ENCODE measurements at places on chromosomes 16 and 17.

DNA sequence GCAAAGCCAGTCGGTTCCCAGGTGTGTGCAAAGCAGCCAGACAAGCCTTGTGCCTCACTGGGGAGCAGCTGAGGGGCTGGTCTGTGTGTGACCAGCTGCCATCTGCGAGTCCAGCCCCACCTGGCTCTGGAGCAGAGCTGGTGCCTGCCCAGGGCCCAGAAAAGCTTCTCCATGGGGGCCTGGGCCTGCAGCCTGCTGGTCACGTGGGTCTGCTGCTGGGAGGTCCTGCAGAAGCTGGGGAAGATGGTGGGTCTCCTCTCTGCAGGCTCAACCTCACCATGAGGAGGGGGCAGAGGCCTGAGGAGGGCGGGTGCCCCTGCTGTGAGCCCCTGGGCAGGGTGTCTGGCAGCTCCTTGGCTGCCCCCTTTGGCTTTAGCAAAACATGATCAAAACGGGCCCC, 71.9 kb downstream of the ENGASE start:
- no peak for DNase-seq

DNA sequence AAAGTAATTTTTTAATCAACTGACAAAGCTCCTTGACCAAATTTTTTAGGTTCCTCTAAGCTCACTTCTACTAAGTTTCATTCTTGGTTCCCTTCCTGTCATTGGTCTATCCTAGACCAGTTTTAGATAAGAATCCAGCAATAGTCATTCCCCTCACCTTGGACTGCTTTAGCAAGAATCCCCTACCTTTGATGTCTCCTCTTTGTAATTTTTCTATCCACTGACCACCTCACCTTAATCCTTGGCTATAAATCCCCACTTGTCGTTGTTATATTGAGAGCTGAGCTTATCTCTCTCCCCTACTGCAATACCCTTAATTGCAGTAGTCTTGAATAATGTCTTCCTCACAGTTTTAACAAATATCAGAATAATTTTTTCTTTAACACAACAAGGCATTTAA, 107.2 kb downstream of the USP32 start:
- no peak for DNase-seq

GRCh38 chr17:56785405-56785804, 48.3 kb downstream of the C17orf67 start:
- DNase-seq = peak; percentile 34

GRCh38 chr17:19303367-19303776, 59.2 kb downstream of the B9D1 start:
- DNase-seq = no peak

GRCh38 chr16:27245276-27246172, 23.0 kb downstream of the NSMCE1 start:
- DNase-seq = peak; percentile 92

DNA sequence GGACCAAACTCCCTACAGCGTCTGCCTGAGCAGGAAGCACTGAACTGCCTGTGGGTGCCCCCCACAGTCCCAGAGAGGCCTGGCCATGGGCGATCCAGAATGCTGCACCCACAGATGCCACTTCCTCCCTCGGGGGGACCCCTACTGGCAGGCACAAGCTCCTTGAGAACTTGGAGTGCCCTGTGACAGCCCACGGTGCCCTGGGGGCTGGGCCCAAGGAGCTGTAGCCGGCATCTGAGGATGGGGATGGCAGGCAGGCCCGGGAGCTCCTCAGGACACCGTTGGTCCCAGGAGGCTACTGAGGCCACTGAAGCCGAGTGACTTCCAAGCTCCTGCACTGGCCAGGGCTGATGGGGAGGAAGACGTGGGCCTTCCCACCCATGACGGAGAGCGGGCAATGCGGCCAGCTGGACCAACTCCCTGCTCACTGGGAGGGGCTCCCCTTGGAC, 15.1 kb upstream of the RASD1 start:
- DNase-seq = no peak

Measured in fibroblast of upper back skin (primary cell).